ENCODE measurements at places on chromosomes 1 and 21. TPM values are rescaled to one million over a fixed set of nuclear protein-coding genes. Genes with fewer than 3 reads are reported as not detected.

The TRNP1 gene
- total RNA-seq: 277 TPM

The ZC3H12A gene
- 64.4 TPM for total RNA-seq

The FMO3 gene
- total RNA-seq: not detected

The S100A6 gene
- 2,023 TPM for total RNA-seq

The GPR37L1 gene
- 0.12 TPM for total RNA-seq

The FNDC10 gene
- 4.7 TPM for total RNA-seq

The TNFRSF25 gene
- total RNA-seq: 10.1 TPM

The PLA2G2D gene
- total RNA-seq: not detected

The PHTF1 gene
- total RNA-seq: 14.9 TPM

The OR2T35 gene
- total RNA-seq: not detected

The CYP2J2 gene
- 17.0 TPM for total RNA-seq

The SLC35A3 gene
- 31.2 TPM for total RNA-seq

The FBLIM1 gene
- 25.6 TPM for total RNA-seq

The CA6 gene
- total RNA-seq: not detected

The KRTAP12-2 gene
- not detected for total RNA-seq

The PAPPA2 gene
- total RNA-seq: 0.05 TPM

Measured in Calu3 (cell line).